Stimulated activated CD4-positive, alpha-beta T cell treated with anti-CD3 and anti-CD28 coated beads, TNF-alpha, amount 100 ng/mL, for 1 hour (primary cell): ENCODE measurements at places on chromosomes 12 and 14.

GRCh38 chr12:66423266-66423665 lies 121.0 kb downstream of the HELB start:
- no peak for DNase-seq

DNA sequence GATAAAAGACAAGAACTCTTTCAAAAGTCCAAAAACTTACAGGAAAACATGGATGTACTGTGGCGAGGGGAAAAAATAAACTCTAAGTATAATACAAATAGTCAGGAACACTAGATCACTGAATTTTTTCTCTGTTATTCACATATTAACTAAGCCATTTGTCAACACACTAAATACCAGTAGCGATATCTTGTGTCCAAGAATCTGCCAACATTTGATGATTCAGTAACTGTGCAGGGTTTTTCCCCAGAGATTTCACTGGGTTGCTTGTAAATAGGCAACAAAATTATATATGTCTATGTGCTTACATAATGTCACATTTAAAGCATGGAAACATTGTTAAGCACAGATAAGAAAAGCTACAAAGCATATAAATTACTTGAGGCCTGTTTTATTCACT lies 205.9 kb downstream of the KIF21A start:
- no peak for DNase-seq

DNA sequence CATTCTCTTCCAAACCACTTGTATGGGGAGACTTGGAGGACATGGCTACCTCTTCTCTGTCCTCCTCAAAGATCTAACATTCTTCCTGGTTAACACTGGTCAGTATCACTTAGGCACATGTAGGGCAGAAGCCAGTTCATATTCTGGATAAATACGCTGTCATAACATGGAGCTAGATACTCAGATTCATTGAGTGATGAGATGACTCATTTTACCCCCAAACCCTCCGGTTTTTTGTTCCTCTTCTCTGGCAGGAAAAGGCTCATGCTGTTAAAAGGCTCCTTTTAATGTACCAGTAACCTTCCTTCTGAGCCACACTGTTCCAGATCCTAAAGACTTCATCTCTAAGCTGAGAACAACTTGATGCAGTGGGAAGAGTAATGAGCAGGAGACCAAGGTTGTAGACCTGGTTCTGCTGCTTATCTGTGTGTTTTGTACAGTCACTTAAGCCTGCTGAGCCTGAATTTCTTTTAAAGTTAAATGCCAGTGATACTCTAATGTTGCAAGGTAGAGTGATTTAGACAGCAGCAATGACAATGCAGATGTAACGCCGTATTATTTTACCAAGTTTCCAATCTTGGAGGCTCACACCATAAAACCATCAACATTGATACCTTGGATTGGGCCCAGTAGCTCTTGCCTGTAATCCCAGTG lies 57.3 kb upstream of the ELK3 start:
- no peak for DNase-seq

DNA sequence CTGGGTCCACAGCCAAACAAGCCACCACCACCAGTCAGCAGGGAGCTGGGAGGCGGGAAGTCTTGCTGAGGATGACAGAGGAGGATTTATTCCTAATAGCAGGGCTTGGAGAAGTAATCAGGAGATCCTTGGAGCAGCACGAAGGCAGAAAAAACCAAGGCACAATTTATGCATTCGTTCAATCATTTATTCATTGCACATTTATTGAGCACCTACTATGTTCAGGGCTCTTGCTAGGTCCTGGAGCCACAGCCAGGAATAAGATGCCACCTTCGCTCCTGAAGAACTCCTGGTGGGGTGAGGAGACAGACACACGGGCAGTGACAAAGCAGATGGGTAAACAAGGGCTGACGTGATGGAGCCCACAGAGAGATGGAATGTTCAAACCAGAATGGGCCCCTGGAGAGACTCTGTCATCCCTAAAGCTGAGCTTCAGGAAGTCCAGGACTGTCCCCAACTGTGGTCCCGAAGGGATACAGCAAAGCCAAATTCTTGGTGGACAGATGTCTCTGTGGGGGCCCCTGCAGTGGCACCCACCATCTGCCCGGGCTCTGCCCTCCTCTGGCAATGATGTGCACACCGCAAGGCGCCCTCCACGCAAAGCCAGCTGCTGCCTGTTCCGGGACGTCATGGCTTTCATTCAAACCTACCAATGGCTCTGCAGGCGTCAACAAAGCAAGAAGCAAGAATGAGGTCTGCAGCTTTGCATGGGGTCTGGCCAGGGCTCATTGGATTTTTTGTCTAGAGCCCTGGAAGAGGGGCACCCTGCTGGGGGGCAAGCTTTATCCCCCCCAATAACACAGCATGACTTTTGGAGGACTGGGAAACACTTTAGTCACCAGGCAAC lies 3.0 kb upstream of the TESC start:
- DNase-seq = no peak

GRCh38 chr12:108605690-108606406 lies 8.0 kb upstream of the TMEM119 start:
- DNase-seq = no peak

- no peak for DNase-seq
Measured at GRCh38 chr12:26149968-26150500, 25.2 kb upstream of the BHLHE41 start.

- DNase-seq = no peak
Measured at GRCh38 chr12:41419131-41419893, 231.2 kb downstream of the PDZRN4 start.

DNA sequence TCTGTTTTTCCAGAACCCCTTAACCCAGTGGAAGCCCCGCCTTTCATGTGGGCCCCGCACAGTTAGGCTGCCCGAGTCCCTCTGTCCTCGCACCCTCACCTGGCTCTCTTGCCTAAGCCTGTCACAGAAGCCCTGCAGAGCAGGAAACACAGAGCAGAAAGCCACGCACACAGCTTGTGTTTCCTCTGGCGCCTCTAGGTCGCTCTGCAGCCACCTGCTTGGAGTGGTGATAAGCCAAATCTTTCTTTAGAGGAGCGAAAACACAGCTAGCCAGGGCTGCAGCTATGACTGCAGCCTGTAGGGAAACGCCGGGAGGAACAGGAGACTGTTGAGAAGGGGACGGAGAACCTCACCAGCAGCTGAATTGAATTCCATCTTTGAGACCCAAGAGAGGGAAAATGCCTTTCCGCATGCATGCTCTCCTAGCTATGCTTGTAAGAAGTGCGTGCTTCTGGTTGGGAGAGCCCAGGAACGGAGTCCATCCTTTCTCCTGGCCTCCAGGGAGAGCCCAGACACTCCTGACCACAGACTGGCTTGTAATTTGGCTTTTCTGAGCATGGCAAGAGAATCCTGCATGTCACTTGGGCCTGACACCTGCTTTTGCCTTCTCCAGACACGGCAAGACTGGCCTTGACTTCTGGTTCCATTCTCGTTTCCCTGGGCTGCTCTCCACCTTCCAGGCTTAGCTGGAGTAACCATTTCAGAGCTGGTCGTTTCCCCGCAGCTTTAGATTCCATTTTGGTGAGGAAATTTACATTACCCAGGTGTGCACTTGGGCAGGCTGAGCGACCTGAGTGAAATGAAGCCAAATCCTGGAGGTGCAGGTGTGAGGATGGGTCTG lies 301.6 kb downstream of the CACNA1C start:
- DNase-seq = no peak

- DNase-seq = no peak
Measured at GRCh38 chr14:44165286-44165685, 341.8 kb downstream of the FSCB start.

DNA sequence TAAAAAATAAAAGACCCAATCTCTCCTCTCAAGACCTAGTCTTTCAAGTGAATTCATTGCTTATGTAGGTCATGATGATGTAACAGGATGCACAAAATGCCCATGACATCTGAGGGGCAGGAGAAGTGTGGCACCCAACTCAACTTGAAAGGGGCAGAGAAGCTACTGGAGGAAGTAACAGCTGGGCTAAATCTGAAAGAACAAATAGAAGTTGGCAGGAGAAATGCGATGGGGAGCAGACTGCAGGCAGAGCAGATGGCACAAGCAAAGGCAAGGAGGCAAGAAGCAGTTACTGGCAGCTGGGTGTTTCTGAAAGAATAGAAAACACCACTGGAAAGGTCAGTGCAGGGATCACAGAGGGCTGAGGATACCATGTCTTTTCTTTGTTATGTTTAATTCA lies 14.6 kb downstream of the SLC38A4 start:
- no peak for DNase-seq

GRCh38 chr12:11967376-11968047 lies 103.2 kb upstream of the BCL2L14 start:
- no peak for DNase-seq

DNA sequence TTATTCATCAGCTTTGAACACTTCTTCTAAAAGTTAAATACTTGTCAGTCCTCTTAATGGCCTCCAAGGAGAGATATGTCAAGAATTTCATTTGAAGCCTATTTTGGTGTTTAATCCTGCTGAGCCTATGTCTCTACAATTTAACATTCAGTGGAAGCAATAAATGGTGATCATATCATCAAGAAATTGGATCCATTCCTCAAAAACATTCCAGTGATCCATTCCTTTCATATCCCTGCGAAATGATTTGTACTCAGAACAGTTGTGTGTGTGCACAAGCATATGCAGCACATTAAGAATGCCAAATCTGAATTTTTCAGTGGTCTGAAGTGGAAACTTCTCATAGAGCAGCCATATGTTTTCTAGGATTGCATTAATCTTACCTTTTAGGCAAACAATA lies 373.7 kb upstream of the SYT1 start:
- no peak for DNase-seq

- no peak for DNase-seq
Measured at GRCh38 chr12:41959271-41959670, 185.4 kb downstream of the GXYLT1 start.

GRCh38 chr12:111417784-111418593 lies 12.3 kb downstream of the SH2B3 start:
- DNase-seq = no peak

GRCh38 chr12:23640754-23641153 lies 308.7 kb downstream of the SOX5 start:
- DNase-seq = no peak

- DNase-seq = peak; percentile 30
Measured at GRCh38 chr14:61452452-61452851, 131.1 kb downstream of the PRKCH start.

DNA sequence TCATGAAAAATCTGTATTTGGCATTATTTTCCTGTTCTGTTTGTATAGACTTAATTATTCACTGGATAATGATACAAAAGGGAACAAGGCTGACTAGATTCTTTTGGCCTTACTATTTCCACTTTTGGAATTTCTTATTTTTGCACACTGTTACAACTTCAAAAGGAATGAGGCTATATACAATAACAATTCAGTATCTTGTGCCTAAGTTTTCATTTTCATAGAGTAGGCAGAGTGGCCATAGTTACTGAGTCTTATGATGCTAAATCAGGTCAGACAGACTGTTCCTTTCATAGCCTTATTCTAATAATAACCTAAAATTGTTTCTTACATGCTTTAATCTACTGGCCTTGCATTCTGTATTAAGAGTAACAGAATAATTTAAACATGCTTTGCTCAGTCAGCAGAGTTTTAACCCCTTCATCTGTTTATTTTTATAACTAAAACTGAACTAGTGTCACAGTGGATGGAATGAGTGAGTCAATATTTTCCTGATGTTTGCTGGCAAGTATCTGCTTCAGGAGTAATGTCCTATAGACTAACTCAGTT lies 10.5 kb downstream of the TTC8 start:
- no peak for DNase-seq

GRCh38 chr12:2211119-2211518 lies 158.3 kb downstream of the CACNA1C start:
- DNase-seq = no peak

- DNase-seq = no peak
Measured at GRCh38 chr14:95295600-95296376, 23.9 kb downstream of the CLMN start.

- no peak for DNase-seq
Measured at GRCh38 chr14:85334316-85334715, 195.6 kb upstream of the FLRT2 start.

GRCh38 chr12:60920841-60921495 lies 1325.1 kb downstream of the SLC16A7 start:
- no peak for DNase-seq

DNA sequence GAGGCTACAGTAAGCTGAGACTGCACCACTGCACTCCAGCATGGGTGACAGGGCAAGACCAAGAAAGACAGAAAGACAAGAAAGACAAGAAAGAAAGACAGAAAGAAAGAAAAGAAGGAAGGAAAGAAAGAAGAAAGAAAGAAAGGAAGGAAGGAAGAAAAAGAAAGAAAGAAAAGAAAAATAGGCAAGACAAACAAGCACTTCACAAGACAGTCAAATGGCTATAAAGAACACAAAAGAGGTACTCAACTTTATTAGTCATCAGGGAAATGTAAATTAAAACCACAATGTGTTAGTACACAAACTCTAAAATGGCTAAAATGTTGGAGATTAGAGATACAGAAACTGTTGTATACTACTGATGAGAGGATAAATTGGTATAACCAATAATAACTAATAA lies 6.6 kb downstream of the ATXN3 start:
- no peak for DNase-seq

DNA sequence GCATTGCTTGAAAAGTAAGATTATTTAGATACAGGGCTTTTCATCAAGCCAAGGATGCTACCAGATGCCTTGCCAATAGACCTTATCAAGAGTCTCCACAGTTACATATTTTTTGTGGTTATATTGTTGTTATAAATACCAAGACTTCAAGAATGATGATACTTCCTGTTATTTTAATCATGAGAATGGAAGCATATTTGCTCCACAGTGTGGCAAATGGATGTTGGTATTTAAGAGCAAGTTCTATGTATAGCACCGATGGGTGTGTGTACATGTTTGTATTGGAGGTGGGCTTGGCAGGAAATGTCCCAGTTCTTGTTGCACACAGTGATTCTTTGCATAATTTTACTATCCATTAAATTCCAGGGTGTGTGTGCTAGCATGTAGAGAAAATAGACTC lies 4.4 kb upstream of the NID2 start:
- no peak for DNase-seq

- DNase-seq = no peak
Measured at GRCh38 chr14:103758059-103758776, 42.6 kb downstream of the ZFYVE21 start.

DNA sequence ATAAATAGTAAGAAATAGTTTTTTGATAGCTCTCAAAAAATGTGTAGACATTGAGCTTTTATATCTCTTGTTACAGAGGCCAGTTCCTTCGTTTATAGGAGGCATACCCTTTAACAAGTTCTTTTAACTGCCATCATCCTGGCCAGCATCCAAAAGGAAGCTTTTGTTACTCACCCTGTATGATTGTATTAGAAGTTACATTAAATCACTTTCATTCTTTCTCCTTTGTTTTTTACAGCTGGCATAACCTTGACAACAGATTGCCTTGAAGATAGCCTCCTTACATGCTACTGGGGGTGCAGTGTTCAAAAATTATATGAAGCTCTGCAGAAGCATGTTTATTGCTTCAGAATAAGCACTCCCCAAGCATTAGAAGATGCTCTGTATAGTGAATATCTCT lies 20.1 kb downstream of the CGRRF1 start:
- no peak for DNase-seq
